AG08396 (cell line): ENCODE measurements at places on chromosomes 16 and 17.
A peak's percentile ranks its signal among the peaks of the same experiment; 100 is the strongest.

GRCh38 chr17:28613931-28614381, at the start of gene RSKR:
Gene RSKR, minus strand, starts transcription at chr17:28614185. Its CDS starts 24 bp downstream, at chr17:28614161.
- DNase-seq, result no peak

- no peak for DNase-seq
Observed at GRCh38 chr17:27244011-27244410, 49.9 kb upstream of the WSB1 start.

DNA sequence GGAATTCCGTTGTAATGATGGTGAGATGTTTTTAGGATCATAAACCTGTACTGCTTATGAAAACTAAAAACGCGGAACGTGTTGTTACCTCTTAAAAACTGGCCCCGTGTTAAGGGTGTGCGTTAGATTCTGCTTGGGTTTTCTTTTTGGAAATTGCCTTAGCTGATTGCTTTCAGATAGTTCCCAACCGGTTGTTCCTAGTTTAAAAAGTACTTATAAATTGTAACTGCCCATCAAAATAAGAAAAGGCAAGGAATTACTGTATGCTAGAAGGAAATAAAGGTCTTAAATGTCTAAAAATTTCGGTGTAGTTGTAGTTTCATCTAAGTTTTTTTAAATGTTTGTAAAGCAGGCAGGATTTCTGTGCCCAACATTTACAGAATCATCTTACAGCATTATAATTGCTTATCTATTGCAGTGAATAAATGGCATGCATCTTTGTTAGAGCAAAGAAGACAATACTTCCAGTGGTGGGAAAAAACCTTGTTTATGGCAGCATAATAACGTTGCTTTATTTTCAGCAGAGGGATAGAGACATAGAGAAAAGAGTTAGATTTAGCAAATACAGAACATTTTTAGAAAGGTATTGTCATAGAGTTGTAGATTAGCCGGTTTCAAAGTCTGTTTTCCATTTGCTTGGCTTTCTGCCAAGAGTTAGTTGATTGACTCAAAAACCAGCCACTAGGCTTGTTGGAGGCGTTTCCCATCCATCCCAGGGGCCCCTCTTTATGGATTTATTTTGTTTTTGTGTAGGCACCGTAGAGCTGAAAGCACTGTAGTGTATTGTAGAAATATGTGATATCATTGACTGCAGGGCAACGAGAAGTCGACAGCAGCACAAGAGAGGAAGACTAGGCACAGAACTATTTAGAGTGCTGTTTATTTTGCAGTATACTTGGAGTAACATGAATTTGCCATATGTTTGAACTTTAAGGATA, 1.7 kb downstream of the PPM1D start:
- peak; percentile 74 for DNase-seq

GRCh38 chr17:55421179-55421934, at the start of gene MMD:
Gene MMD, minus strand, starts transcription at chr17:55421835. Its CDS starts 140 bp downstream, at chr17:55421695.
- DNase-seq, result peak; percentile 33

GRCh38 chr17:31390748-31391495, 553 bp upstream of the RAB11FIP4 start:
- DNase-seq, result no peak

- DNase-seq, result peak; percentile 41
Observed at GRCh38 chr17:27319541-27320221, 25.8 kb downstream of the WSB1 start.

- DNase-seq, result no peak
Observed at GRCh38 chr17:76048025-76048605, 21.0 kb upstream of the EVPL start.

DNA sequence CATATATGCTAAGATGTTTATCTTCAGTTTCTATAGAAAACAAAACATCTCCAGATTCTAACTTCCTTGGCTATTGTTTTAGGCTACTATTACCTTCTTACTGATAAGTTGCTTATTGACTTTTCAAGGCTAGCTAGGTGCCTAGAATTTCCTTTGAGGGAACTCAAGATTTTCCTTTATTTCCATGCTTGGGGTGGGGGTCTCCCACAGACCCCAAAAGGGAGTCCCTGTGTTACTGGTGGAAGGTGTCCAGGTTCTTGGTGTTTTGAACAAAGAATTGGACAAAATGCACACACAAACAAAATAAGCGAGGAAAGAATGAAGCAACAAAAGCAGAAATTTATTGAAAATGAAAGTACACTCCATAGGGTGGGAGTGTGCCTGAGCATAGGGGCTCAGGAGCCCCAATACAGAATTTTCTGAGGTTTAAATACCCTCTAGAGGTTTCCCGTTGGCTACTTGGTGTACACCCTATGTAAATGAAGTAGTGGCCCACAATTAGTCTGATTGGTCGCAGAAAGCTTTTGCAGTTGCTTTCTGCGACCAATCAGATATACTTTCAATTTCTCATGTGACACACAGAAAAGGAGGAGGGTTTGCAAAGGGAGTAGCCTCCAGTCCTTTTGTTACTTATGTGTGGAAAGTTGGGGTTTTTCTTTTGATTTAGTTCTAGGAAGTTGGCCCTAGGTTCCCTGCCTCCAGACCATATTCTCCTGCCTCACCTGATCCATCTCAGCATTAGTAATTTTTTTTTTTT, 67.5 kb downstream of the MARF1 start:
- DNase-seq, result no peak

DNA sequence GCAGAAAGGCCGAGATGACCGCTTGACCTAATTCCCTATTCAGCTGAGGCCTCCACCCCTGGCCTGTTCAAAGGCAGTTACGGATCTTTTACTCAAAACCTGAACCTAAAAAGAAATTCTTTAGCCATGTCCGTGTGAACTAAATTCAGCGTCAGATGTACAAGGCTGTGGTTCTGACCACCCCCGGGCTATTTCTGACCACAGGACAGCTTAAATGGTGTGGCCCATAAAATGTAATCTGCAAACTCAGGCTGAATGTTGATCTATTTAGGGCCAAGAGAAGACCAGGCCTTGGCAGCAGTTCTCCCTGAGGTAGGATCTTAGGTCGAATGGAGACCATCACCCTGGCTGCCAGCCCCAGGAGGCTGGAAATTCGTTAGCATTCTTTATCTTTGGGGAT, 485.5 kb downstream of the WWOX start:
- no peak for DNase-seq

DNA sequence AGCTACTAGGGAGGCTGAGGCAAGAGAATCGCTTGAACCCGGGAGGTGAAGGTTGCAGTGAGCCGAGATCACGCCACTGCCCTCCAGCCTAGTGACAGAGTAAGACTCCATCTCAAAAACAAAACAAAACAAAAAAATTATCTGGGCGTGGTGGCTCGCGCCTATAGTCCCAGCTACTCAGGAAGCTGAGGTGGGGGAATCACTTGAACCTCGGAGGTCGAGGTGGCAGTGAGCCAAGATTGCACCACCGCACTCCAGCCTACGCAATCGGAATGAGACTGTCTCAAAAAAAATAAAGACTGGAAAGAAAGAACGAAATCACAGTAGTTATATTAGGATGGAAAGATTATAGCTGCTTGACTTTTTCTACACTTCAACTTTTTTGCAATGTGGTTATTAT, 18.9 kb downstream of the COG1 start:
- no peak for DNase-seq

GRCh38 chr17:13484020-13484419, 117.7 kb downstream of the HS3ST3A1 start:
- peak; percentile 46 for DNase-seq

DNA sequence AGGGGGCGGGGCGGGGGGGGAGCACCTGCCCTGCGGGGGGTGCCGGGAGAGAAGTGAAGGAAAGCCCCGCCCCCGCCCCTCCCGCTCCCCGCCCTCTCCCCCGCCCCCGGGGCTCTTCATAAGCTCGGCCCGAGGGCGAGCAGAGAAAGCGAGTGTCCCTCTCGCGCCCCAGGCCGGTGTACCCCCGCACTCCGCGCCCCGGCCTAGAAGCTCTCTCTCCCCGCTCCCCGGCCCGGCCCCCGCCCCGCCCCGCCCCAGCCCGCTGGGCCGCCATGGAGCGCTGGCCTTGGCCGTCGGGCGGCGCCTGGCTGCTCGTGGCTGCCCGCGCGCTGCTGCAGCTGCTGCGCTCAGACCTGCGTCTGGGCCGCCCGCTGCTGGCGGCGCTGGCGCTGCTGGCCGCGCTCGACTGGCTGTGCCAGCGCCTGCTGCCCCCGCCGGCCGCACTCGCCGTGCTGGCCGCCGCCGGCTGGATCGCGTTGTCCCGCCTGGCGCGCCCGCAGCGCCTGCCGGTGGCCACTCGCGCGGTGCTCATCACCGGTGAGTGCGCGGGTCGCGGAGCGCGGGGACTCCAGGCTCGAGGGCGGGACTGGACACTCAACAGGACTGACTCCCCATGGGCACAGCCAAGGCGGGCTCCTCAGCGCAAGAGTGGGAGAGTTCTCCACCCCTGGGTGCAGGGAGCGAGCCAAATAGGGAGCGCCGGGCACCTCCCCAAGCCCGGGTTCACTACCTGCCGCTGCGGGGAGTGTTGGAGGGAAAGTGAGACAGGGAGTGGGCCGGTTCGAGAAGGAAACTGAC, at the start of gene HSD11B2:
Gene HSD11B2 (plus strand): TSS at position 145 of the 798 bp plus-strand sequence. CDS start 128 bp downstream, at position 273.
- peak; percentile 86 for DNase-seq
